ENCODE measurements at places on chromosomes 12 and 14.

DNA sequence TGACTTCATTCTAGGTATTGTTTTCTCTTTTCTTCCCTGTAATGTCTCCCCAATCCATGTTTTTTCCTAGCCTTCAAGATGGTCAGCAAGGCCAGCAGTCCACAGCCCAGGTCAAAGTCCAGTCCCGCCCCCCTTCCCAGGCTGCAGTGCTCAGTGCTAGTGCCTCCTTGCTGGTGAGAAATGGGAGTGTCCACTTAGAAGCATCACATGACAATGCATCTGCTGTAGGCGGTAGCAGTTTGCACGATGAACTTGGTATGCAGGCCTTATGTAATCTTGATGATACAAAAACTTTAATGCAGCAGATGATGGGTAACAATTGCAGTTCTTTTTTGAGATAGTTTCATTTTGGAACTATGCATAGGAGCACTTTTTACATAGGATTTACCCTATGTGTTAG is 88.4 kb downstream of the PCNX1 start:
- peak; percentile 65 for DNase-seq

- peak; percentile 87 for DNase-seq
Observed at GRCh38 chr12:114508529-114509129, 102.7 kb upstream of the TBX5 start.

DNA sequence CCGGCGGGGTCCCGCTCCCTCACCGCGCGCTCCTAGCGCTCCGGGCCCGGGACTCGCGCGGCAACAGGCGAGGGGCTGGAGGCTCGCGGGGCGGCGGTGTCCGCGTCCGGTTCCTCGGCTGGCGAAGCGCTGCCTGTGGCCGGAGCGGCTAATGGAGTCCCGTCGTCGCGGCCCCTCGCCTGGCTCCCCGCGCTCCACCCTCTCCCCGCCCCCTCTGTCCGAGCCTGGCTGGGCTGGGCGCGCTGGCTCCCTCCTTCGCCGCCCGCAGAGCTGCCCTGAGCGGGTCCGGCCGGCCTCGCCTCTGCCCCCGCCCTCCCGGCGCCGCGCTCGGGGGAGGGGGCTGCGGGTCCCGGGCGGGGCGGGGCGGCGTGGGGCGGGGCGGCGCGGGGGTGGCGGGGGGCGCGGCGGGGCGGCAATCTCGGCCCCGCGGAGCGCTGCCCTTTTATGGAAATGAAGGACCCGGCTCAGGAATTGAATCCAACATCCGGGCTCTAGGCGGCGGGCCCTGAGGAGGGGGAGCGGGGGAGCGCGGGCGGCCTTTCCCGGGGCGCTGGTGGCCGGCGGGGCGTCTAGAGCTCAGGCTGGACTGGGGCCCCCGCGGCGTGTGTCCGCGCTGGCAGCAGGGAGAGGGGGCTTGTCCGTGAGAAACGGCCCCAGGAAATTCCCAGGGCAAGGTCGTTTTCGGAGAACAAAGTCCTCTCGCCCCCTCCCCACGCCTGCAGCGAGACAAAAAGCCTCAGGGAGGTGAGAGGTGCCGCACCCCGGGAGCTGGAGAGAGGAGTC is at the start of gene FERMT2:
Gene FERMT2 (minus strand): TSS at position 153 of the 783 bp plus-strand sequence. CDS start 482 bp downstream, outside the sequence.
- DNase-seq: peak; percentile 89

GRCh38 chr14:73786636-73787485 is 64.8 kb upstream of the PTGR2 start:
- peak; percentile 58 for DNase-seq

DNA sequence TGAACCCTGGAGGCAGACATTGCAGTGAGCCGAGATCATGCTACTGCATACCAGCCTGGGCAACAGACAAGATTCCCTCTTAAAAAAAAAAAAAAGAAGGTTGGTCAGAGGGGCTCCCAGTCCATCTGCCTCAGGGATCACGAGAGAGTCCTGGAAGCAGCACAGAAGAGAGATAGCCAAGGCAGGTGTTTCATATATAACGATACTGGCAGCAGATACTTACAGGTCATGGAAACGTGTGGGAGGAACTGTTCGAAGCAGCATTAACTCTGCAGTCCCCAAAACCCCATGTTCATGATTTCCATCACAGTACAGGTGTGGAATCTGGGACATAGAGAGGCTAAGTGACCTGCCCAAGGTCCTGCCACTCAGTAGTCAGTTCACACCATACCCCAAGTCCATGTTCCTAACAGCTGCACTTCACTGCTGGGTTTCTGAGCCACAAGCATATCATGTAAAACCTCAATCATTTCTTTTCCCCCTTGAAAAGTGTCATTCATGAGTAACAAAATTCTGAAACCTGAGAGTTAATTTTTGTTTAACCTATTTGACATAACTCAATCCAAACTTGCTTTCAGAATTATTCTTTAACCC is 16.7 kb downstream of the CDK2AP1 start:
- DNase-seq: no peak

- DNase-seq: no peak
Observed at GRCh38 chr14:59629444-59630287, 53.1 kb upstream of the CCDC175 start.

DNA sequence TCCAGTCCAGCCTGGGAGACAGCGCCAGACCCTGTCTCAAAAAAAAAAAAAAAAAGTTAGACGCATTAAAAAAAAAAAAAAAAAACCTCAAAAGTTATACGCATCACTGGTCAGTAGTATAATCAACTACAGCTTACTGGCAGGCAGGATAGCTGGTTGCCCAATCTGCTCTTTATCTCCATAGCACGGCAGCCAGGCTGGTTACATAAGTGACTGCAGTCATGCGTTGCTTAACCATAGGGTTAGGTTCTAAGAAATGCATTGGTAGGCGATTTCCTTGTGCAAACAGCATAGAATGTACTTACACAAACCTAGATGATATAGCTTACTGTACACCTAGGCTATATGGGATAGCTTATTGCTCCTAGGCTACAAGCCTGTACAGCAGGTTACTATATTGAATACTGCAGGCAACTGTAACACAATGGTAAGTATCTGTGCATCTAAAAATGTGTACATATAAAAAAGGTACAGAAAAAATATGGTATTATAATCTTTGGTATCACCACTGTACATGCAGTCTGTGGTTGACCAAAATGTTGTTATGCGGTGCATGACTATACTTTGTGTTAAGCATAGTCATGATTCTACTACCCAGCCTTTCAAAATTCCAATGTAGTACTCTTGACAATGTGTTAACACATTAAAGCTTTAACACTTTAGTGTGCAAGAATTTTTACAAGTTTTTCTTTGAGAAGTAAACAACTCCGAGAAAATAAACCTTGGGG is 8.1 kb downstream of the L2HGDH start:
- no peak for DNase-seq

DNA sequence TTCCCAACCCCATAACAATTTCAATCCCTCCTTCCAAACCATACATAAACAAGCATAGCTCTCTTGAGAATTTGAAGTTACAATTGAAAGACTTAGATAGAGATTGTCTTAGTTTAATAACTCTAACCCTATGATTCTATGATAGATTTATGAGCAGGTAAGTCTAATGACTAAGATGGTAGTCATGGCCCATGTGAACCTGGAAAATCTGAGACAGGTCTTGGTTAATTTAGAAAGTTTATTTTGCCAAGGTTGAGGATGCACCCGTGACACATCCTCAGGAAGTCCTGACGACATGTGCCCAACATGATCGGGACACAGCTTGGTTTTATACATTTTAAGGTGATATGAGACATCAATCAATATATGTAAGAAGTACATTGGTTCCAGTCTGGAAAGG is 248.8 kb downstream of the KCNH5 start:
- no peak for DNase-seq

GRCh38 chr12:107351713-107352112 is 258.4 kb upstream of the CRY1 start:
- DNase-seq: no peak

GRCh38 chr14:101626331-101626730 is 65.0 kb downstream of the DIO3 start:
- DNase-seq: no peak

DNA sequence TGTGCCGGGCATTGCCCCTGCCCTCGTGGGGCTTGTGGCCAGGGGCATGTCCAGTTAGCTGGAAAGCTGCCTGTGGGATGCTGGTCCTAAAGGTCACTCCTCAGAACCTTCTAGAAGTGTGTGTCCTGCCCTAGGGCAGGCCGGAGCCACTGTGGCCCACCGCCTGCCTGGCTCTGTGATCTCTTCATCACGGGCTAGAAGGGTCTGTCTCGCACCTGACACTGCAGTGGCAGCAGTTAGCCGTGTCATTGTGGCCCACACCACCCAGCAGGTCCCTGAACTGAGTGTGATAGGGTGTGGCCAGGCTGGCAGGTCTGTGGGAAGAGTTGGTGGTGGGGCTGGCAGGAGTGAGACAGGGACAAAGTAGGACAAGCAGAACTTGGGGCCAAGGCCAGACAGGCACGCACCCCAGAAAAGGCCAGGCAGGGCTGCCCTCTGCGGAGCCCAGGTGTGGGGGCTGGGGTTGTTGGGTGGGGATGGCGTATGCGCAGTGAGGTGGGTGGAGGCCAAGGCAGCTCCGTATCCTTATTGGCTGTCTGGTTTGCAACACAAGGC is 41.2 kb downstream of the ADGRD1 start:
- DNase-seq: no peak

DNA sequence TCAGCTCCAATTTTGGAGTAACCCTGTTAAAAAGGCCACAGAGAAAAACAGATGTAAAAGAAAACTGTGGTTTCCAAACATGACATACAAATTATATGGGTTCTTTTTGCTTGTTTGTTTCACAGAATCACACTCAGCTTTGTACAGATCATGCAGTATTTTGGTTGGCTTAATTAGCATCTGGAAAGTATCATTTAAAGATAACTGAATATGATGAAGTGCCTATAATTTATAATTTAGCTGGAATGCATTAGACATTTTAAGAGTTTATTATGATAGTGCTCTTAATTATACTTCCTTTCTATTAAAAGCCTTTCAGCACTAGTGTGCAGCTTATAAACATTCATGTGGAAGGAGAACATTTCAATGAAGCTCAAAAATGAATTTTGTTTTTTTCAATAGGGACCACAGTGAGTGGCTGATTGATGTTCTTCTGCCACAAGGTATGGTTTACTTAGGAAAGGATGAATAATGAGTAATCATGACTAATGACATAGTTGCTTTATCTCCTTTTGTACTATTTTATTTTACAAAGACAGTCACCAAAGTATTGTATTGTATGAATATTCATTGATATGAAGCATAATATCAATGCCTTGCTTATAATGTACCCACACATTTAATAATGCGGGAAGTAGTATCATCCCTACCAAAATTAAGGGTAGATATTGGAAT is 98.3 kb downstream of the UNC79 start:
- DNase-seq: no peak

- no peak for DNase-seq
Observed at GRCh38 chr12:98439981-98440581, 75.3 kb upstream of the TMPO start.

- DNase-seq: no peak
Observed at GRCh38 chr14:31006703-31007102, 18.7 kb upstream of the AP4S1 start.

DNA sequence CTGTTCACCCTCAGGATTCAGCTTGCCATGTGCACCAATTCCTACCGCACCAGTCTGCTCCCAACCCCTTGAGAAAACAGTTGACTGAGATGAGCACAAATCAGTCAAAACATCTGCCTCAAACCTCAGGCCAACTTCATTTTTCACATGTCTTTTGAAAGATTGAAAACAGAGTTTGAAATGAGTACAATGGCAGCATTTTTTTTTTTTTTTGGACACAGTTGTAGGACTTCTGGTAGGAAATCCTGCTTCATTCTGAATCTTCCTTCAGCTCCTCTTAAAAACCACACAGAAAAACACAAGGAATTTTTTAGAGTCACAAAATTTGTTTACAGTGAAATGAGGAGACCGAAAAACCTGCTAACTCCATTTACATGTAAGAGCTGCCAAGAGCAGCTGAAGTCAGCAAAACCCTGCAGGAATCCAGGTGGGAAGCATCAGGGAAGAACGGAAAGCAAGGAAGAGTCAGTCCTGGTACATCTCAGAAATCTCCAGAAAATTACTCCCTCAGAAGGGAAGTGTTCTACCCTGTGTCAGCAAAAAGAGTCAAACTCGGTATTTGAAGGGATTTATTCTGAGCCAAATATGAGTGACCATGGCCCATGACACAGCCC is 100.3 kb upstream of the TMTC1 start:
- DNase-seq: no peak

- DNase-seq: no peak
Observed at GRCh38 chr12:54162741-54163140, 26.0 kb downstream of the SMUG1 start.

DNA sequence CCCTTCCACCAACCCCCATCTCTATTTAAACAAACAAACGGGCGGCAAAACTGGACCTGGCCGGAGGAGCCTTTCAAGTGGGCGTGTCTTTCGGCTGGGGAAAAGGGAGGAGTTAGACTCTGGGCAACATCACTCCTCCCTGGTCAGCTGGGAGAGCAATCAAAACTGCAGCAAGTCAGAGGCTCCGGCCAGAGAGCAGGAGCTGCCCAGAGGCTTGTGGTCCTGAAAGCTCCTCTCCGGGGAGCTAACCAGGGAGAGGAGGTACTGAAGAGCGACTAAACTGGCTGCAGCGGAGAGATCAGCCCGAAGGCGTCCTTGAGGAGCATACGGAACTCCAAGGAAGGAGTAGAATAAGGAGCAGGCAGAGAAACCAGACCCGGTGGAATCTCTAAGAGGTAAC is at the start of gene NEUROD4:
Gene NEUROD4 (plus strand): TSS at position 191 of the 400 bp plus-strand sequence. CDS start 6,466 bp downstream, outside the sequence.
- DNase-seq: peak; percentile 98

DNA sequence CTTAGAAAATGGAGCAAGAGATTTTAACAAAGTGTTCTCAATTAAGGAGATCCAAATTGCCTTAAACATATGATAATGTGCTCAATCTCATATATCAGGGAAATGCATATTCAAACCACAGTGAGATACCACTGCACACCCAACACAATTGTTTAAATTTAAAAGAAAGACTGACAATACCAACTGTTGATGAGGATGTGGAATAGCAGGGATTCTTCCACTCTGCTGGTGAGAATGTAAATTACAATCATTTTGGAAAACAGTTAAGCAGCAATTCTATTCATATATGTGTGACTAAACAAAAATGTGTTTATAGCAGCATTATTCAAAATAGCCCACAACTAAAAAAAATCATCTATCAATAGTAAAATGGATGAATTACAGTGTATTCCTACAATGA is 144.2 kb downstream of the KICS2 start:
- no peak for DNase-seq

DNA sequence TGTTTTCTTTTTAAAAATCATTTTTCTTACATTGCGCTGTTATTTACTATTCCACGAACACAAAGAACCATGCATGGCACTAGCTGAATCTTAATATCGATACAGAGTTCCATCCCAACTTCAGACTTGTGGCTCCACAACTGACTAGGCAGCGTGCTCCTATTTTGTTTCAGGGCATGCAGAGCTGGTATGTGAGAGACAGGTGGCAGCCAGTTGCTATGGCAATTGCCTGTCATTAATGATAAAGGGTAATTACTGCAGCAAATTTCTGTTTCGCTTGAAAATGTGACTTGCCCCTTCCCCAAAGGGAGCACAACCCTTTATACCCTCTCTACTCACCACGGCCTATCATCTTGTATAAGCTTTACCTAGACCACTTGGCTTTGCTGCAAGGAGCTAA is 113.1 kb upstream of the G2E3 start:
- no peak for DNase-seq
